ENCODE measurements at places on chromosomes 7 and 10.

- DNase-seq = no peak
Measured at GRCh38 chr10:110061687-110062086, 53.9 kb downstream of the ADD3 start.

GRCh38 chr10:79027147-79028055 lies 41.4 kb upstream of the ZMIZ1 start:
- no peak for DNase-seq

DNA sequence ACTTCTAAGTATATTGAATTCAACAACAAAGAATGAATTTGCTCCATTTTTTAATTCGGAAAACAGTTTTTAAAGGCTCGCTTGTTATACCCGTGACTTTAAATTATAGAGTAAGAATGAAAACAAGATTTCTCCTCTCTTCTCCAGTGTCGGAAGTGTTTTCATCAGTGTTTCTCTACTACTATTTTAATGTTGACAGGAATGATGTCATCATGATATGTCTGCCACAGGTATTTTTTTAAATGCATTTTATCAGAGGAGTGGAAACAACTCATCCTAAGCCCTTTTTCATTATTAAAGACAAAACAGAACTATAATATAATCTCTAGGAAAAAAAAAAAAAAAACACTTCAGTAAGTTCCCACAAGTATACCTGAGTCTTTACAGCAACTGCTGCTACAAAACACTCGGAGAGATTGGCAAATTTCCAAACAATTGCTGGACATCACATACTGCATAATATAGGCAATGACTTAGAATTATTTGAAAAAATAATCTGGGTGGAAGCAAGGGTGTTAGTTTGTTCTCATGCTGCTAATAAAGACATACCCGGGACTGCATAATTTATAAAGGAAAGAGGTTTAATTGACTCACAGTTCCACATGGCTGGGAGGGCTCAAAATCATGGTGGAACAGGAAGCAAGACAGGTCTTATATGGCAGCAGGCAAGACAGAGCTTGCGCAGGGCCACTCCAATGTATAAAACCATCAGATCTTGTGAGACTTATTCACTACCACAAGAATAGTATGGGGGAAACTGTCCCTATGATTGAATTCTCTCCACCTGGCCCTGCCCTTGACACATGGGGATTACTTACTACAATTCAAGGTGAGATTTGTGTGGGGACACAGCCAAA lies 4.8 kb upstream of the RNF32 start:
- no peak for DNase-seq

DNA sequence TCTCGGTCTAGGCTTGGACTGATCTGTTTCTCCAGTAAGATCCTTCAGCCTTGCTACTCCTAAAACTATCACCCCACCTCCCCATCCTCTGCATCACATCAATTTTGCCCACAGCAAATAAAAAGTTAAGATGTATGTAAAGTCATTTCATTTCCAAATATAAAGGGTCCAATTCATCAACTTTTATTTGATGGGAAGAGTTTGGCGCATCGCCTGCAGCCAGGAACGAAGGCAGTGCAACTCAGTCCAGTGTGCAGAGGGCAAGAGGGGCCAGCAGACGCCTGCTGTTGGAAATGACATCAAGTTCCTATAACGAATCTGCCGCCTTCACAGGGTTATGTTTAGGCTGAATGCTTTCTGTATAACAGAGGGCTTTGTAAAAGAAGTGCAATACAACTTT lies 97.0 kb downstream of the SVIL start:
- no peak for DNase-seq

DNA sequence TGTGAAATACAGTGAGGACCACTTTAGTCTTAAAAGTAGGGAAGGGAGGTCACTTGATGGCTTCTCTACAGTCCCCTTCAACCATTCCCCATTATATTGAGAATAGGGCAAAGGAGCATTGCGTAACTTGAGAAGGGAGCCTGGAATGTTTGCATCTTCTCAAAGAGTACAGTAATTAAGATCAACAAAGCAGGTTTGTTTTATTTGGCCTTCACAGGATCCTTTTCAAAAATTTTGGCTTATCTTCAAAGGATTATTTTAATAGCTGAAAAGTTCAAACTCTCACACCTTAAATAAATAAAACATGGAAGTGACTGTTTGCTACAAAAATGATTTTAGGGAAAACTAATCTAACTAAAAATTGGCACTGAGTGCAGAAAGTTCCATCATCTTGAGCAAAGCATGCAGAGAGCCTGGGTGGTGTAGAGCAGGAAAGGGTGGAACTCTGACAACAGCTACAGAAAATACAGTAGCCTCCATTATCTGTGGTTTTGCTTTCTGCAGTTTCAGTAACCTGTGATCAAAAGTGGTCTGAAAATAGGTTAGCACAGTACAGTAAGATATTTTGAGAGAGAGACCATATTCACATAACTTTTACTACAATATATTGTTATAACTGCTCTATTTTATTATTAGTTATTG lies 214.0 kb downstream of the MDFIC start:
- no peak for DNase-seq

DNA sequence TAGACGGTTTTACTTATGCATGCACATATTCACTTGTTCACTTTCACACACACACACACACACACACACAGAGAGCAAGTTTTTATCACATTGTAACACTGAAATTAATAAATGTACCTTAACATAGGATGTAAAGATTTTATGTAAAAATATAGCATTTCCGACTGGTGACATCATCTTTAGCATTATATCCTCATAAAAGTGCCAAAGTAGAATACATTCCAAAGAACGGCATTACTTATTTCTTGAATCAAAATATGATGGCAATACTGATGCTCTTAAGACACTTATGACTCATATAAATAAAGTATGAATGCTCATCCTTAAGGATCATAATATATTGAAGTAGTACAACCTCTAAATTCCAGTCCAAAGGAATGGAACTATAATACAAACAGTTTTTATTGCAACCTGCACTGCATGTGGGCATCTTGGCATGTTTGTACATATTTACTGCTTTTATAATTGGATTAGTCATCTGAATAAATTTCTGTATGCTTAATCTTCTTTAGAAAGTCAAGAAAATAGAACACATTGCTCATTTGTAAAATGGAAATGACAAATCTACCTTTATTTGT lies 290.0 kb upstream of the SEMA3A start:
- DNase-seq = no peak

- no peak for DNase-seq
Measured at GRCh38 chr7:109246330-109247077, 676.8 kb downstream of the DNAJB9 start.

DNA sequence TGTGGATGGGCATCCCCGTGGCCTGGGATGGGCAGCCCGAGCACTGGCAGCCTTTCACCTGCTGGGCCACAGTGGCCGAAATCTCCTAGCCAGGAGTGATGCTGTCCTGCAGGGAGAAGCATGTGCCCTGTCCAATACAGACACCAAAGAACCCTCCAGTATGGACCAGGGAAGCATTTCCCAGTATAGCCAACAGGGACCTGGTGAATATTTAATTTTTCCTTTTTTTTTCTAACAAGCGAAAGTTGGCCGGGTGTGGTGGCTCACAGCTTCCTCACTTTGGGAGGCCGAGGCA lies 11.0 kb downstream of the IMPDH1 start:
- no peak for DNase-seq

DNA sequence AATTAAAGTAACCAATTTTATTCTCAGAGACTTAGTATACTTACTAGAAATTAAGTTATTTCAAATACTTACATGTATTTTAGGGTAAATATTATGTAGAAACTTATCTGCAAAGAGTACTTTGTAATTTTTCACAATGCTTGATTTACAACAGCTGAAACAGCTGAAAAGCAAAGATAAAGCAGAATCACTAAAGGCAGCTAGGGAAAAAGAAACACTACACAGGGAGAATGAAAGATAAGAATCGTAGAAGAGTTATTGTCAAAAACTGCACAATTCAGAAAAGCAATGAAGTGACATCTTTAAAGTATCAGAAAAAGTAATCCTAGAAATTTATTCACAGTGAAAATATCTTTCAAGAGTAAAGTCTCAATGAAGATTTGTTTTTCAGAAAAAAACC lies 69.7 kb upstream of the ZNF804B start:
- DNase-seq = no peak

GRCh38 chr7:106794276-106795083 lies 70.6 kb upstream of the PIK3CG start:
- no peak for DNase-seq

DNA sequence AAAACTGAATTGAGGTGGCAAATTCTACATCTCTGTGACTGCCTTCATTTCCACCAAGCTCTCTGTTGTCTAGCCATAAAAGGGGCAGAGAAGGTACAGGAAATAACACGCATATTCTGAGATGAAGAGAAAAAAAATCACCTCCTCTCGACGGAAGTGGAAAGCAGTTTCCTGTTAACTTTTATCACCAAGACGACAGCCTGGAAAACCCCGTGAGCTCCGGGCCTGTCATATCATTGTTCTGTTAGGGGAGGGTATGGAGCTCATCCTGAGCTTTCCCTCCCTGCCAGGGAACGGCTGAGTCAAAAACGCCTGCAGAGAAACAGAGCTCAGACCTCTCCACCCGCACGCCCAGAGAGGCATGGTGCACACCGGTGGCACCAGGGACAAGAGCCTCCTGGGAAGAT lies 200.3 kb downstream of the PRPF18 start:
- DNase-seq = peak; percentile 56

DNA sequence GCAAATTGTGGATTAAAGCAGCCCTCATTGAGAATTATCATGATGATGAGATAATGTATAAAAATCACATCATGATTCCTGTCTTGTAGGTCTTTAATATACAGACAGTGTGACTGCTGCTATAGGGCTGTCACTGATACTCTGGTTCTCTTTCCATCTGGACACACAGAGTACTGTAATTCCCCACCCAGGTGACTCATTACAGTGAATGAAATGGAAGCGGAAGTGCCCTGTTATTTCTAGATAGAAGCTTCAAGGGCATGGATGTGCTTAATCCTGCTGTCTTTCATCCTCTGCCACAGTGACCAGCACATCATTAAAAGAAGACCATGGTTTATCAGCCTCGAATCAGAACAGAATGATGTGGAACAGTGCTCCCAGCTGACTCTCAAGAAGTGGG lies 1234.0 kb downstream of the SORCS3 start:
- DNase-seq = no peak

DNA sequence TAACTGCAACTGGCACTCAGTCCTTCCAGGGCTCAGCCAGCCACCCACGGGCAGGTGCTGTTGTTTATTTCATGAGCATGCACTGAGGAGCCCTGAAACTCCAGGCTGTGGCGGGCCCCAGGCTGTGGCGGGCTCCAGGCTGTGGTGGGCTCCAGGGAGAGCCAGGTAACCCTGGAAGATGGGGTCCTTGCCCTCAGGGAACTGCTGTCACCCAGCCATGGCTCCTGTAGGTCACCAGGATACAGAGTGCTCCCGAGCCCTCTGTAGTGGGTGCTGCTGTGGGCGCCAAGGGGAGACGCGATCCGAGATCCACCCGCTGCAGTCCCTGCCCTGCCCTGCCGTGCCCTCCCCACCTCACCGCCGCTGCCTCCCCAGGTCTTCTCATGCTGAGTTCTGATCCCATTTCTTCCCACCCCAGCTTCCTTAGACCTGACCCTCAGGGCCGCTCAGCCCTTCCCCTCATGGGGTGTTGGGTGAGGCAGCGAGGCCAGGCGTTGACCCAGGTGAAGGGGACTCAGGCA lies 29.6 kb downstream of the LRRC27 start:
- DNase-seq = no peak
